ENCODE measurements at places on chromosomes 2 and 18.

GRCh38 chr2:213219816-213220215 lies 64.4 kb upstream of the SPAG16 start:
- DNase-seq: no peak

DNA sequence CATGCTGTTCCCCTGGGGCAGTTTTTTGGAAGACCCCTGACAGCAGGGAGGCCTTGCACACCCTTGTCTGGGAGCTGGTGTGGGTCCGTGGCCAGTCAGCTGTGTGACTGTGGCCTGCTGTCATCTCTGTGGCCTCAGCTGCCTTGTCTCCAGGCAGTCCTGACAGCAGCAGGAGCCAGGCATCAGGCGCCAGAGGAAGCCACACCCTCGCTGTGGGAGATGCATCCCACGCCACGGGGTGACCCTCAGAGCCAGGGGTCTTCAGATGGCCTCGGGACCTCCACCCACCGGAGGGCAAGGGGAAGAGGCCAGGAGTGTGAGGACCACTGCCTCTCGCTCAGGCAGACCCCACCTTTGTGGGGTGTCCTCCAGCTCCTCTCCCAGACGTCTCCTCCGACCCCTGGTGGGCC lies 5.0 kb downstream of the BOK start:
- no peak for DNase-seq

- DNase-seq: no peak
These were observed 196.8 kb downstream of the EXOC6B start for GRCh38 chr2:72629062-72629461.

DNA sequence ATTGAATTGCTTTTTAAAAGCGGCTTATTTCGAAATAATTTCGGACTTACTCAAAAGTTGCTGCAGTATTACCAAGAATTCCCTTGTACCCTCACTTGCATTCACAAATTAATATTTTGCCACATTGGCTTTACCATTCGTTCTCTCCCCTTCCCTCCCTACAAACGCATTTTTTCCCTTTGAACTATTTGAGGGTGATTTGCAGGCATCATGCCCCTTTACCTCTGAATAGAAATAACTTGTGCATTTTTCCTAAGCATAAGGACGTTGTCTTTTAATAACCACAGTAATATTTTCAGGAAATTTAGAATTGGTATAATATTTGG lies 608 bp downstream of the CCDC138 start:
- DNase-seq: no peak

GRCh38 chr2:222950638-222951285 lies 89.9 kb downstream of the ACSL3 start:
- DNase-seq: no peak

- peak; percentile 21 for DNase-seq
These were observed 24.4 kb downstream of the PUM2 start for GRCh38 chr2:20326163-20326780.

DNA sequence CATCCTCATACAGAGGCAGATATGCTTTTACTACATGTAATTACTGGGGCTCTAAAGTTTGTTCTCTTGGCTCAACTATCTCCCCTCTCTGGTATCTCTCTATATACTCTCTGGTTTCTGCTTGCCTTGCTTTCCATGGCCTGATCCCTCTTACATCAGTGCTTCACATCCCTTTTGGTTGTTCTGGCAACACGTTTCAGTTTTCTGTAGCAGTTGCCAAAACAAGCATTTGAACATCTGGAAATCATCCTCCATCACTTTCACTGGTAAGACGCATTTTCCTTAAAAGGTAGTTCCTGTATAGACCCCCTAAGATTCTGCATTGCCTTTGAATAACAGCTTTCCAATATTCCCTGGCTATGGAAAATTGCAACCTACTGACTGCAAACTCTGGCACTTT lies 25.9 kb downstream of the COL5A2 start:
- DNase-seq: no peak

GRCh38 chr2:10447300-10447894 lies 730 bp downstream of the ODC1 start:
- no peak for DNase-seq

- no peak for DNase-seq
These were observed 12.7 kb downstream of the CYTIP start for GRCh38 chr2:157431176-157431575.

DNA sequence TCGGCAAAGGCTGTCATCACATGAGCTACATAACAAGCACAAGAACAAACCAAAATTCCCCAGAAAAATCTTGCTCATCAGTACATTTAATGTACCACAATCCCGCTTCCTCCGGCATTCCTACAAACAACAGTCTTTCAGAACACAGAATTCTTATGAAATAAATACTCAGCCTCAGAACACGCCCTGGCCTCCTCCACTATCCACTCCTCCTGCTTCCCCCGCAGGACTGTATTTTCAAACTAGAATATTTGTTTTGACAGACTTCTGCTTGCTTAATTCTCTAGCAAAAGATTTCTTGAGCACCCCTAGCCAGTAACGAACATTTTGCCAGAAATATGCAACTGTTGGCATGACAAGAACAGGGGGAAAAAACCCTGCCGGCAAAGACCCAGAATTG lies 131.2 kb downstream of the THADA start:
- no peak for DNase-seq

GRCh38 chr2:37654419-37654818 lies 17.0 kb downstream of the CDC42EP3 start:
- no peak for DNase-seq

GRCh38 chr18:63578357-63578958 lies 8.7 kb upstream of the SERPINB13 start:
- no peak for DNase-seq

DNA sequence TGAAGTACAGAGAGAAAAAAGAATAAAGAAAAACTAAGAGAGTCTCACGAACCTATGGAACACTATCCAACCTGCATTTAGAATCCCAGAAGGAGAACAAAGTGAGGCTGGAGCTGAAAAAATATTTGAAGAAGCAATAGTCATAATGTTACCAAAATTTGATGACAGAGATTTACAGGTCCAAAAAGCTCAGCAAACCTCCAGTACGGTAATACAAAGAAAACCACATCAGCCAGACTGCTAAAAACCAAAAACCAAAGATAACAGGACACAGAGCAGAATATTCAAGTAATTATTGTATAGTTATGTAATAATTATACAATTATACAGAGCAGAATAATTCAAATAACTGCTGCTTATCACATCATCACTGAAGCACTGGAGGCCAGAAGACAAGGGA lies 23.7 kb downstream of the ATL2 start:
- no peak for DNase-seq

GRCh38 chr2:24304098-24304497 lies 56.2 kb downstream of the ITSN2 start:
- no peak for DNase-seq

DNA sequence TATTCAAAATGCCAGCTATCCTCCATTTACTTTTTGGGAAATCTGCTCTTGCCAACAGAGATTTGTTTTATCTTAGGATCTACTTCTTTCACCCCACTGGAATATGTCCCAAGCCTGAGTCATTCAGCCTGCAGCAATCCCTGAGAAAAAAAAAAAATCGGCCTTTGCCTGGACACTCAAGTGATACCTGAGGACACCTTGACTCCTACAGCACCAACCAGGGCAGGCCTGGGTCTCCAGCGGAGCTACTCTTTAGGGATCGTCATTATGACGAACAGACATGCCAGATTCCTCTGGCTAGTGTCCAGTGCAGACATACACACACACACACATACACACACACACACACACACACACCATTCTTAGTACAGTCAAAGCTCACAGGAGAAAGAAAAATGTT lies 2.2 kb upstream of the UGT1A6 start:
- DNase-seq: no peak

DNA sequence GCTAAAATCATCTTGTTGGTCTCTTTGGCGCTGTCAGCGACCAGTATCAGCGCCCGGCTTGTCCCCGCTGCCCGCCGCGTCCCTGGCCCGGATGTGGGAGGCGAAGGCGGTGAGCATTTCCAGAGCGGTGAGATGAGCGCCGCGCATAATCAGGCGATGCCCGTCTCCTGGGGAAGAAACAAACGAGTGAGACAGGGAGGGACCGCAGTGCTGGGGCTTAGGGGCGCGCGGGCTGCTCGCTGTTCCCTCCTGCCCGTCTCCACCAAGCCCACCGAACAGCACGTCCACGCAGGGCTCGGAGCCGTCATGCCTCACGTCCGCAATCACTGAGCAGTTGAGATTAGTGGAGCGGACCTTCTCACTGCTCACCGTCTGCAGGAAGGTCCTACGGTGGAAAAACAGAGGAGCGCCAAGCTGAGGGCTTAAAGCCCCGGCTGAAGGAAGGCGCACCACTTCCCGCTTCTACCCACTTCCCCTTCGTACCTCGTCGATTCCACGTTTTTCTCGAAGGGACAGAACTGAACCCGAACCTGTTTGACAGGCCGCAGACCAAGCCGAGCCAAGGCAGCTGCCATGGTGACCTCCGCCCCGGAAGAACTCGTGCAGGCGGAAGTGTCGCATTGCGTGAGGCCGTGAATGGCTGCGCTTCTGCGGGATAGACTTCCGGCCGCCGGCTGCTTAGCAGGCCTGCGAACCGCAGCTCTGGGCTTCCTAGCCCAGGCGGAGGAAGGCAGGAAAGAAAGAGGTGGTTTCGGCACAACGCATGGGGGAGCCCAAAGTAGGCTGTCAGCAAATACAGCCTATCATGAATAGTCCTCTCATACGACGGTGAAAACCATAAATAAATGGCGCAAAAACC lies at the start of gene MRPL53:
Gene MRPL53 (minus strand): TSS at position 595 of the 859 bp plus-strand sequence. CDS start 20 bp downstream, at position 575.
- DNase-seq: peak; percentile 92
